T-helper 2 cell treated with Interferon-gamma antibody and Interleukin-4, amounts not matched to agents 5 μg/mL and 100 μg/mL, for 36 hours (primary cell): ENCODE measurements at places on chromosomes 13 and 19.

- DNase-seq: peak; percentile 34
Observed at GRCh38 chr19:40799558-40800338, 757 bp downstream of the EGLN2 start.

GRCh38 chr19:40177286-40178070 lies 13.7 kb upstream of the MAP3K10 start:
- DNase-seq: no peak

DNA sequence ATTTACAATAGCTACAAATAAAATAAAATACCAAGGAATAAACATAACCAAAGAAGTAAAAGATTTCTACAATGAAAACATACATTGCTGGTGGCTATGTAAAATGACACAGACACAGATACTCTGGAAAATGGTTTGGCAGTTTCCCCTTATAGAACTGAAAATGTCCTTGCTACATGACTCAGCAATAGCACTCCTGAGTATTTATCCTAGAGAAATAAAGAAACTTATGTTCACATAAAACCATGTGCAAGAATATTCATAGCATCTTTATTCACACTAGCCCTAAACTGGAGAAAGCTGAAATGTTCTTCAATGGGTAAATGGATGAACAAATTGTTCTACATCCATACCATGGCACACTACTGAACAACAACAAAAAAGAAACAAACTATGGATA lies 100.2 kb upstream of the RFC3 start:
- DNase-seq: no peak

DNA sequence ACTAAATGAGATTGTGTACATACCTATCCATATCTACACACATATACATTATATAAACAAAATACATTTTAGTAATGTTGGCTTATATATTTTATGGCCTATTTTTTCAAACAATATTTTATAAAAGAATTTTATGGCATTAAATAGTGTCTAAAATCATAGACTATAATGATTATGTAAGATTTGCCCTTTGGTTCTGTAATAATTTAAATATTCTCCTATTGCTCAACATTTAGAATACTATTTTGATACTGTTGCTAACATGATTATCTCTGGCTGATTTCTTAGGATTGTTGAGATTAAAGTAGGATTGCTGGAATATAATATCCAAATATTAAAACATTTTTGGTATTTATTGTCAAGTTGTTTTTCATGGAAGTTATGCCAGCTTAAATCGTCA lies 565.2 kb upstream of the GPC6 start:
- no peak for DNase-seq

GRCh38 chr13:114099918-114100445 lies 32.4 kb downstream of the RASA3 start:
- DNase-seq: no peak

GRCh38 chr13:81773263-81773662 lies 1432.3 kb upstream of the SPRY2 start:
- no peak for DNase-seq

DNA sequence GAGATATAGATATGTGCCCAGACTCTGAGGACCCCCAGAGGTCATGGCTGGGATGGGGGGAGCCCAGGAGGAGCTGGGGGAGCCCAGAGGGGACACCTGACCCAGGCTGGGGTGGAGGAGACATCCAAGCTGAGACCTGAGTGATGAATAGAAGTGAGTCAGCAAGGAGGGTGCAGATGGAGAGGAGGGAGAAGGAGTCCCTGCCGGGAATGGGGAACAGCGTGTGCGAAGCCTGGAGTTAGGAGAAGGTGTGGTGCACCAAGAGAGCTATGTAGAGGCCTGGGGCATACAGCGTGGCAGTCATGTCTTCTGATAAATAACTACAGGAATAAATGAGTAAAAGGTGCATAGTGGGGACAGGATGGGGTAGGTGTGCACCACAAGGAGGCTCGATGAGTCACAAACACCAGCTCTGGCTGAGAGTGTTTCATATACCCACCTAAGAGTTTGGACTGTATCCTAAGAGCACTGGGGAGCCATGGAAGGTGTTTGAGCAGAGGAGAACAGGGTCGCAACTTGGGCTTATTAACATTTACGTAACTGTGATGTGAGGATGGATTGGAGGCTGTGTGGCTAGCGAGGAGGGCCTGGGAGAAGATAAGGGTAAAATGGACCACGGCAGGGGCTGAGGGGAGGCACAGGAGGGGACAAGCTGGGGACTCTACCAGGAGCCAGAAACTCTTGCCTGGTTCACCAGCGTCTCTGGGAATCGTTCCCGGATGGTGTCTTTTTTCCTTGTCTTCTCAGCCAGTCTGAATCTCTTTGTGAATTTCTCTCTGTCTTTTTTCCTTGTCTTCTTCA lies 1.4 kb downstream of the CEACAM18 start:
- DNase-seq: peak; percentile 58

- no peak for DNase-seq
Observed at GRCh38 chr13:39938596-39938995, 283.1 kb downstream of the COG6 start.

DNA sequence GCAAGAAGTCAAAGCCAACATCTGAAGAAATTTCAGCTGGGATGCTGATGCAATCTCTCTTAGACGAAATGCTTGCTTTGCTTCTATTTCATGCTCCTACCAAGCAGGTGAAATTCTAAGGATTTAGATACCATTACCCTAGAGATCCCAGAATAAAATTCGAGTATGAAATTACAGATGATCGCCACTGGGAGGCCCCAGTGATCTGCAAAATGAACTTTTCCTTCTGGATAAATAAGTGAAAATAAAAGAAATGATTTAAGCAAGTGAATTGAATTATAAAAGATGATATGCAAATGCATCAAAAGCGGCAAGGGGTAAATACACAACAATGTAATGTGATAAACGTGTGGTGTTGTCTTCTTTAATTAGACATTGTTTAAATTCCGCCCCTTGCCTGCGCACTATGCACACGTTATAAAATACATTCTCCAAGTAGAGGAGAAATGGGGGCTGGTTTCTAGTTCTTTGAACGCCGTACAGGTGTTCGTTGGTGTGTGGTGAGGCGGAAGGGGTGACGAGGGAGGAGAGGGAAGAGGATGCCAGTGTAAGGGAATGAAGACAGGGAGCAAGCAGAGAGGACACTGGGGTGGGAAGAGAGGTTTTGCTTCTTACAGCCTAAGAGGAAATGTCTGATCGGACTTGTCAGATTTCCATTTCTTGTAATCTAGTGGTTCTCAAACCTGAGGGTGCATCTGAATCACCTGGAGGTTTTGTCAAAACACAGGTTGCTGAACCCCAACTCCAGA lies 58.0 kb downstream of the ERCC5 start:
- no peak for DNase-seq

GRCh38 chr13:113585896-113586295 lies 1.3 kb downstream of the TFDP1 start:
- DNase-seq: no peak

DNA sequence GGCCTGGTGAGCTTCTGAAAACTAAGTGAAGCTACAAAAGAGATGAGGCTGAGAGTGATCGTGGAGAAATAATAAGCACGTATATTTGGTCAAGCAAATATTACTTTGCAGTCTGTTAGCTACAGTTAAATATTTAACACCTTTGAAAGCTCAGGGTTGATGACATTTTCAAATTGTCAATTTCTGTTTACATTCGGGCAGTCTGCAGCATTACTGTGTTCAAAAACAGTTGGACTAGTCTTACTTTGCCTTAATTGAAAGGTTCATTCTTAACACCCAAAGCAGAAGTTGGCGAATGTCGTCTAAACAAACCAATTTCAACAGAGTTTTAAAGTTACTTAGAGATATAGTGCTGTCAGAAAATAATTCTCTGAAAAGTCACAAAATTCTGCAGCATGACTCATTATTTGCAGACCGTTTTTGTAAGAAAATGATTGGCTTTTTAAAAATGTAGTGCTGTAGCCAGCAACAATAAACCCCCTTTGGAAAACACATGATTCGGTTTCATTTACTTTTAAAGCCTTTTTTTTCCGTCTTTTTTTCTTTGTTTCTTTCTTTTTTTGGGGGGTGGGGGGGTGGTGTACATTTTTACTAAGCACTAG lies 549.0 kb downstream of the GPC6 start:
- no peak for DNase-seq

DNA sequence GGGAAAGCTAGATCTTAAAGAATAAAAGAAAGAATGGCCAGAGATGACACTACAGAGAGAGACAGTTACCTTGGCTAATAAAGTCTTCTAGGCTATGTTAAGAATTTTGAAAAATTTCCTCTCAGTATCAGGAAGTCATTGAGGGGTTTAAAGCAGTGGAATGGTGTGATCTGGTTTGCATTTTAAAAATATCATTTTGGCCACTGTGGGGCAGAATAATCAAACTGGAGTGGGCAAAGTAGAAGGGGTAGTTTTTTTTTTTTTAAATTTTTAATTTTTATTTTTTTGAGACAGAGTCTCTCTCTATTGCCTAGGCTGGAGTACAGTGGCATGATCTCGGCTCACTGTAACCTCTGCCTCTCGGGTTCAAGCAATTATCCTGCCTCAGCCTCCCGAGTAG lies 4.4 kb upstream of the CNMD start:
- no peak for DNase-seq

GRCh38 chr13:60759499-60759898 lies 362.5 kb downstream of the TDRD3 start:
- no peak for DNase-seq

- DNase-seq: no peak
Observed at GRCh38 chr13:99246100-99246499, 12.1 kb downstream of the GPR18 start.

GRCh38 chr19:4474514-4475022 lies 2.5 kb downstream of the HDGFL2 start:
- no peak for DNase-seq

DNA sequence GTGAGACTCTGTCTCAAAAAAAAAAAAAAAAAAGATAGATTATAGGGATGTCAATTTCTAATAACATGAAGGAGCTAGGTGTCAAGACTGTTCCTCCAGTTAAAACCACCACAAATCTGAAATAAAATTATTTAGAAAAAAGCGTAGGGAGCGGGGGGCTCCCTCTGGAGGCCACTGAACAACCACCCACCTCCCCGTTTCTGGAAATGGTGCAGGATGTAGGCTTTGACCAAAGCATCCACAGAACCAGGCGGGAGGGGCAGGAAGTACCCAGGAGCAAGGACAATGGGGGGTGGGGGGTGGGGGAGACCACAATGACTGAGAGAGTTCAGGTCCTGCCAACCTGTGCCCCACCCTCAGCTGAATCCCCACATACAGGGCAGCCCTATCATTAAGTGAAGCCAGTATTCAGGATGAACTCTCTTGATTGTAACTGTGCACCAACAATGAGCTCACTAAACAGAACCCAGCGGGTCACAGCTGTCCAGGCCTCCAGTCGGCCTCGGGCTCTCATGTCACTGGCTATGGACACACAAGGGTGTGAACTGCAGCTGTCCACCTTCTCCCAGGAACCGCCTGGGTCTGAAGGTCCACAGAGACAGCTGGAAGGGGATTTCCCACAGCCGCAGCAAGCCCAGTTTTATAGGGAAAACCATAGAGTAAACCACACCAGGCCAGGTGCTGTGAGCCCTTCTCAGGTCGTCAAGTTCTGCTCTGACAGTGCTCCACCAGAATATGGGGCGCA lies 6.6 kb downstream of the ZSCAN18 start:
- no peak for DNase-seq

DNA sequence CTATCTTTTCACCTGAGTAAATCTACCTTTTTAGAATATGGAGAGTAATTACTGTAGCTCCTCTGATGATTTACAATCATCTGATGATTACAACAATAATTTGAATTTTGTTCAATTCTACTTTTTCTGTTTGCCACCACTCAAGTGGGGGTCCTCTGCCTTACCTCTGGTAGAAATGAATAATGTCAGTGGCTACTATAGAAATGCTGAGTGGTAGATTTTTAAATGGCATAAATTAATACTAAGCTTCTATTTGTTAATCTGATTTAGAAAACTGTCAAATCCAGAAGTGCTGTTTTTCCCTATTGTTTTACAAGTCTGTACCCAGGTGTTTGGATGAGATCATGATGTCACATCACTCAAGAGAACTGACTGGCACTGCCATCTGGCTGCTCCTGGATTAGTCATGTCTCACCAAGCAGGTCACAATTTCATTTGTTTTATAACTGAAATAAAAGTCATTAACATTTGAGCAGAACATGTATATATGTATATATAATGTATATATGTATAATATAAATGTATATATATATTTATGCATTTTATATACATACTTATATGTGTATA lies 494.8 kb downstream of the TBC1D4 start:
- DNase-seq: no peak

DNA sequence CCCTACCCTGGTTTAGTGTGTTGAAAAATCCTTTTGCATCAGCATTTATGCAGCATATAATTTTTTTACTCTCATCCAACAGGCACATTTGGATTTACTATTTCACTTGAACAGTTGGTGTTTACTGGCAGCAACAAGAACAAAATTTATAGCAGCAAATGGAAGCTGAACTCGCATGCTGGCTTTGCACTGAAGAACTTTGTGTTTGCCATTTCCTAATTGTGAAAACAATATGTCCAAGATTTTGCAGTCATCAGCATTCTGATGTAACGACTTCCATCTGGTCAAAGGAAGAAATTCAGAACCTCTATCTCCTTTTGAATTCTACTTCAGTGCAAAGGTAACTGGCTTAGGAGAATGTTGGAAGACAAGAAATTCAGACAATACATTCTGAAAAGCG lies 131.0 kb downstream of the DLEU7 start:
- DNase-seq: no peak

DNA sequence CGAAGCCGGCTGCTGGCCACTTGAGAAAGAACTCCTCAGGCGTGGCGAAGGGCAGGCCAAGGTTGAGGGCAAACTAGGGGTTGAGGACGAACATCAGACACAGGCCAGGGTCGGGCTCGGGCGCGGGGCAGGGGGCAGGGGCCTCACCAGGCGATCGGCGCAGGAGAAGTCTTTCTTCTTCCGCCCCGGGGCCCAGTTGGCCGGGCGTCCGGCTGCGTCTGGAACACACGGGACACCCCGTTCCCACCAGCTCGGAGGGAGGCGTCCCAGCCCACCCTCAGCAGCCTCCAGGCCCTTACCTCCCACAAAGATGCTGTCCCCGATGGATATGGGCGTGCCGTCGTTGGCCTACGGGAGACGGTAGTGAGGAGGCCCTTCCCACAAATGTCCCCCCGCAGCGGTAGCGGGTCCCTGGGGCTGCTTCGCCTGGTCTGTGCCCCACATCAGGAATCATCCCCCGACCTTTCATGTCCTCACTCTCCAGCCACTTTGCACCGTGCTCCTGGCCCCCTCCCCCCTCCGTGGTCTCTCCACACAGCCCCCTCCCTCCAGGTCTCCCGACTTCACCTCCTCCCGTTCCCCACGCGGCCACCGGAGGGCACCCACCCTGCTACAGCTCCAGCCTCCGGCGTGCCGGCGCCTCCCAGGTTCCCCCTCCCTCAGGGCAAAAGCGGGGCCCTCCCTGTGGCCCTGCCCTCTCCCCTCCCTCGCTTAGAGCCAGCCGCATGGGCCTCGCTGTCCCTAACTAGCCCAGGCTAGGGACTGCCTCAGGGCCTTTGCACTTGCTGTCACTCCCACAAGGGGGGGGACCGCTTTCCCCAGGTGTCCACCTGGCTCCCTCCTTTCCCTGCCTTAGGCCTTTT lies 4.8 kb downstream of the PNKP start:
- no peak for DNase-seq

GRCh38 chr19:35882114-35882832 lies 13.9 kb downstream of the APLP1 start:
- no peak for DNase-seq

- DNase-seq: no peak
Observed at GRCh38 chr13:41939398-41939797, 21.5 kb downstream of the VWA8 start.

GRCh38 chr13:55990631-55991030 lies 1150.1 kb upstream of the PRR20A start:
- no peak for DNase-seq
